Posterior vena cava (tissue), 2 donors: ENCODE measurements at places on chromosomes 4 and X. TPM values are rescaled to one million over a fixed set of nuclear protein-coding genes. Genes with fewer than 3 reads are reported as not detected.

Gene NRK
- total RNA-seq: 6.3 TPM

Gene OTUD6A
- total RNA-seq: not detected

DNA sequence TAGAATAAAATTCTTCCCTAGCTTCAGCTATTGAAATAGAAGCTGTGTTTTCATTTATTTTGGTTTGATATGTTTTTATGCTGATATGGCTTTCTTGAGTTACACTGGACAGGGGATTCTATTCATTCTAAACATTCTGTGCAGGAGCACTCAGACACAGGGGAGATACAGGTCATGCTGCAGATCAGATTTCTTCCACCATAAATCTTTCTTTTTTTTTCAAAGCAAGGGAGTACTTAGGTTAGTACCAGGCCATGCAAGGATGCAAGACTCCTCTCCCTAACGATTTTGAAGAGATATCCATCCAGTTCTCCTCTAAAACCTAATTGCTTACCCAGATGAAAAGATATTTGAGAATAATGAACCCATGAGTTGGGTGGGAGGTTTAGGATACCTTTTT is 21.4 kb downstream of the ETDC start:
- no peak for DNase-seq

Gene MSANTD1
- total RNA-seq: 1.1 TPM

DNA sequence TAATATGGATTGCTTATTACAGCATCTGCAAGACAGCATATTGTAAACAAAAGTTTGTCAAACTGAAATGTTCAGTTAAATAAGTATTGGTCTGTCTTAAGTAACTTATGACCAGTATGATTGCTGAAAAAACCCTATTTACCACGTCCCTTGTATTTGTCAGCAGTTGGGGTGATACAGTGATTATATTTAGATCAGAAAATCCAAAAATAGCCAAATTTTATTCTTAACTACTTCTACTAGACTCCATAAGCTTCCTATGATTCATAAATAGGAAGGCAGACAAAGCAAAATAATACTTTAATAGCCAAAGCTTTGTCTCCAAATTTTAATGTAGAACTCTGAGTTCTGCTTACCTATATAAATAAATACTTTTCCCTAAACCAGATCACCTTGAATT is 45.3 kb downstream of the TBCK start:
- DNase-seq: no peak

DNA sequence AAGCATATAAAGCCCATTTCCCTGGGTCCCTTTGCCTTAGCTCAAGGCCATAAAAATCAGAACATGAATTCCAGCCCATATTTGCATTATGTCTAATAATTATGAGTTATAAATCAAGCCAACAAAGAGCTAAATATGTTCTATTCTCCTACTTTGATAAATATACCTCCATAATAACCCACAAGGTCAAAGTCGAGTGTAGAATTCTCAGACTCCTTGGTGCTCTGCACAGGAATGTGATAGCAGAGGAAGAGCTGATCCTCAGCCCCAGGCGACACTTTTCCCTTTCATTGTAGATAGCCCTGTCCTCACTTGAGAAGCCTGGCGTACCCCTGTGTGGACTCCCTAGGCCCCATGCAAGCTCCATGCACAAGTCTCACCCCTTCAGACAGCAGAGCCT is 85.6 kb downstream of the CASP3 start:
- DNase-seq: no peak

Gene NOP14
- 16.1 TPM for total RNA-seq

DNA sequence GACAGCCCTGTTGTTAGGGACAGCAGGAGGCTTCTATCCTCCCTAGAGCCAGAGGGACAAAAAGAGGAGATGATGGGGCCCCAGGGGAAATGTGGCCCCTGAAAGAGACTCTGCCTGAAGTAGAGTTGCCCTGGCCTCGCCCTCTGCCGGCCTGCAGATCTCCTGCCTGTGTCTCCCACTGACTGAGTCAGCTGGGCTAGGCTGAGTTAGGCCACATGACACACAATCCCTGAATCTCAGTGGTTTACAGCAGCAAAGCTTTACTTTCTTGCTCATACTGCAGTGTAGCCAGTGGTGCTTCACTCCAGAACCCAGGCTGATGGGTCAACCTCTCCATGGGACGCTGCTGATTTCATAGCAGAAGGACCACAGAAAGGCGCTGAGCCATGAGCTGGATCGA is 23.5 kb downstream of the DRD5 start:
- no peak for DNase-seq

GRCh38 chr4:85548841-85549240 is 73.9 kb downstream of the ARHGAP24 start:
- DNase-seq: no peak

- no peak for DNase-seq
Observed at GRCh38 chrX:120790552-120790951, 85.1 kb downstream of the CT47B1 start.

Gene PQBP1
- total RNA-seq: 43.2 TPM

- no peak for DNase-seq
Observed at GRCh38 chr4:15416357-15417232, 11.2 kb upstream of the C1QTNF7 start.

DNA sequence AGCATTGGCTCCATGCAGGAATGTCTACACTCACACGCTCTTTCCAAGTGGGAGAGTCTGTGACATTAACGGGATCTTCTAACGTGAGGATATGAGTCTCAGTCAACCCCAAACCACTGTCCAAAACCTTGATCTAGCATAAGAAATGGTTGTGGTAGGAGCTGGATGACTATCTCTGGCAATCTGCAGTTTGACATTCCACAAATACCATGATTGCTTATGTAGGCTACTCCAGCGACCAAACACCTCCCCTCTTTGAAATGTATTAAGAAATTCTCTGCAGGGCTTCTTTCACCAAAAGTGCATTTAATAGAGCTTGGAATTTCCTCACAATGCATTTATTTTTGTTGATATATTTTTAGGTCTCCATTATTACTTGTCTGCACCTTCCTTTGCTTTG is 14.1 kb upstream of the STX18 start:
- DNase-seq: no peak

Gene TMPRSS11D
- total RNA-seq: not detected

GRCh38 chrX:142043196-142043595 is 139.5 kb downstream of the MAGEC1 start:
- DNase-seq: no peak

- no peak for DNase-seq
Observed at GRCh38 chrX:138031715-138032114, 465.8 kb downstream of the ZIC3 start.

Gene ABCG2
- 1.6 TPM for total RNA-seq

- DNase-seq: no peak
Observed at GRCh38 chr4:3338976-3339531, 46.2 kb downstream of the RGS12 start.

- no peak for DNase-seq
Observed at GRCh38 chr4:99811850-99812249, 4.8 kb upstream of the DAPP1 start.

GRCh38 chr4:186158021-186158813 is 33.1 kb upstream of the CYP4V2 start:
- DNase-seq: no peak

GRCh38 chr4:147479786-147480185 is 1.1 kb upstream of the EDNRA start:
- DNase-seq: peak; percentile 83

Gene HPF1
- total RNA-seq: 23.0 TPM

DNA sequence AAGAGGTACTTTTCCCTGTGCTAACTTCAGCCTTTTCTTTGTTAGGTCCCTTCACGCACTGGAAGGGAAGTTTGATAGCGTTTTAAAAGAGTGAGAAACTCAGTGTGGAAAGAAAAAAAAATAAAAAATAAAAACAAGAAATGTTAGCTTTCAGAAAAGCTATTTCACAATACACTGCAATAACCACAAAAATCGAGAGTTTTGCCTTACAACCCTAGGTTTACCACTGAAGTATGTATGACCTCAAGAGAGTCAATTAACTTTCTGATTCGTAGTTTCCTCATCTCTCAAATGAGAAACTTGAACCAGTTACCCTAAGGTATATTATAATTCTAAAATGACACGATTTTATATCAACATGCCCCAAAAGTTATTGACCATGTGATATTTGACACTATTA is 93.9 kb upstream of the JADE1 start:
- no peak for DNase-seq

Gene MAGIX
- 1.3 TPM for total RNA-seq

Gene NWD2
- total RNA-seq: not detected

- DNase-seq: no peak
Observed at GRCh38 chrX:49972328-49972860, 50.0 kb downstream of the CLCN5 start.

GRCh38 chr4:169902658-169903345 is 123.4 kb downstream of the MFAP3L start:
- DNase-seq: no peak

Gene PDE6B
- total RNA-seq: 1.4 TPM

GRCh38 chr4:148369919-148370318 is 72.3 kb downstream of the NR3C2 start:
- DNase-seq: no peak

- DNase-seq: no peak
Observed at GRCh38 chrX:118883994-118884393, 60.4 kb downstream of the ZCCHC12 start.

DNA sequence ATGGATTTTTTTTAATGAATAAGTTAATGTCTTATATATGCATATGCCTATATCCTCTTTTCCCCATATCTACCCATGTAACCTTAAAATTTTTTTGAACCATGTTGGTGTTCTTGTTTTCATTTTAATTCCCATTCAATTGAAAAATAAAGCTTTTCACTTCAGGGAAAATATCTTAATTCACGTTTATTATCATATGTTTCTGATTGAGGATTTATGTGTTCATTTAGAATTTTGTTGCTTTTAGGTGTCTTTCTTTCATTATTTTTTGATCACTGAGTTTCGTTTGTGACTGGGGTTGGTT is 29.1 kb downstream of the HADH start:
- DNase-seq: no peak

DNA sequence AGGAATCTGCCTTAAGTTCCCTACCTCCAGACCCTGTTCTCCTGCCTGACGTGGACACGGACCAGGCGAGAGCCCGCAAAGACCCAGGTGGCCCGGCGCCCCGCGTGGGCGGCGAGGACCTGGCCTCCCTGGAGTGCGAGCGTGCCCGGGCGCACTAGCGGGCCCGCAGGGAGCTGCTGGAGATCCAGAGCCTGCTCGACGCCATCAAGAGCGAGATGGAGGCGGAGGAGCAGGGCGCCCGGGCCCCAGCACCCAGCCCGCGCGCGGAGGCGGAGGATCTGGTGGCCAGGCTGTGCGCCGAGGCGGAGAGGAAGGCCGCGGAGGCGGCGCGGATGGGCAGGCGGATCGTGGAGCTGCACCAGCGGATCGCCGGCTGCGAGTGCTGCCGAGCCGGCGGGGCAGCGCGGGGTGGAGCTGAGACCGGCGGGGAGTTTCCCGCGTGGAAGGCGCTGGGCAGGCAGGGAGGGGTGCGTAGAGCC is 18.2 kb downstream of the MRFAP1 start:
- DNase-seq: no peak

Gene MAGEC2
- total RNA-seq: not detected

Gene FAM133A
- total RNA-seq: 0.42 TPM

DNA sequence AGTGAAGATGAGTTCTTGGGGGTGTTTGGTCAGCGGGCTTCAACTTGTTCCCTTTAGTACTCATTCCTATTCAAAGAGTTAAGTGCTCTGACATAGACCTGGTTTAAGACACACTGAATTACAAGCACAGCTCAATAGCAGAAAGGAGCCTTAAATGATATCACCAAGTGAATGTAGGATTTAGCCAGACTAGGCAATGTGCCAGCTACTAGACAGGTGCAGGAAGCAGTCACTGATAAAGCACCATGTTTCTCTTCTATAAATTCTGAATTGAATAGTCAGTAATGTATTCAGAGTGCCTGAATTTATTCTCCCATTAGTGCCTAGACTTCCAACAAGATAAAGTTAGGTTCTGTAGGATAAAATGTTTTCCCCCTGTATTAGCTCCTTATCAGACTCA is 63.6 kb downstream of the ASB9 start:
- no peak for DNase-seq

Gene ANXA3
- total RNA-seq: 13.8 TPM

- DNase-seq: no peak
Observed at GRCh38 chr4:151807220-151807619, 46.4 kb upstream of the GATB start.

Gene SHROOM2
- total RNA-seq: 1.2 TPM

DNA sequence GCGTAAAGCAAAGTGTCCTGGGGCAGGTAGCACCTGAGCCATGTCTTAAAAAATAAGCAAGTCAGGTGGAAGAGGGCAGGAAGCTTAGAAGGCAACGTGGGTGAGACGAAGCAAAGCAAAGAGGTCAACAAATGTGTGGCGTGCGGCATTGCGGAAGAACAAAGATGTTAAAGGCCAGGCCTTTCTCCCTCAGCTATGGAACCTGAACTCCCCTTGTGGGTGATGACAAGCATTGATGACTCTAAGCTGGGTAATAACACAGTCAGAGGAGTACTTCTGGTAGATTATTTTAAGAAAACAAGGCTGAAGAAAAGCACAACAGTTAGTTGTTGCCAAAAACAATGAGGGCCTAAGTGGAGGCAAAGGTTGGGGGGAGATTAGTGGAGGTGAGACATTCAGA is 29.0 kb upstream of the SORBS2 start:
- DNase-seq: no peak

DNA sequence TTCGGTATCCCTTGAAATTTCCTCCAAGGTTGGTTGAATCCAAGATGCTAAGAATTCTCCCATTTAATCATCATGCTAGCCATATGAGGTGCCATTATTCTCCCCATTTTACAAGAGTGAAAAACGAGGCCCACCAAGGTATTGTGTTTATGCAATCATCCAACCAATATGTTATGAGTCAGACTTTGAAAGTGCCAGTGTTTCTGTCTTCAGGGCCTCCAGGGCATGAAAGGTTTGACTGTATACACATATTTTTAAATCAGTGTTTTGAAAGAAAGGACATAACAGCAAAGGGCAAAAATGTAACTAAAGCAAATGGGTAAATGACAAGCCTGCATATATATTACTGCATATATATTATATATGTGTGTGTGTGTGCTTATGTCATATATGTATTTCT is 541.2 kb upstream of the SMIM31 start:
- no peak for DNase-seq

- DNase-seq: no peak
Observed at GRCh38 chr4:25161593-25161950, 1.3 kb upstream of the SEPSECS start.

Gene SYTL5
- 0.09 TPM for total RNA-seq

Gene NLGN3
- 2.3 TPM for total RNA-seq

GRCh38 chrX:97747346-97747745 is 863.6 kb downstream of the RPA4 start:
- DNase-seq: no peak

Gene SPON2
- 18.1 TPM for total RNA-seq
